ENCODE measurements at places on chromosomes 5 and 9. TPM values are rescaled to one million over a fixed set of nuclear protein-coding genes. Genes with fewer than 3 reads are reported as not detected.

DNA sequence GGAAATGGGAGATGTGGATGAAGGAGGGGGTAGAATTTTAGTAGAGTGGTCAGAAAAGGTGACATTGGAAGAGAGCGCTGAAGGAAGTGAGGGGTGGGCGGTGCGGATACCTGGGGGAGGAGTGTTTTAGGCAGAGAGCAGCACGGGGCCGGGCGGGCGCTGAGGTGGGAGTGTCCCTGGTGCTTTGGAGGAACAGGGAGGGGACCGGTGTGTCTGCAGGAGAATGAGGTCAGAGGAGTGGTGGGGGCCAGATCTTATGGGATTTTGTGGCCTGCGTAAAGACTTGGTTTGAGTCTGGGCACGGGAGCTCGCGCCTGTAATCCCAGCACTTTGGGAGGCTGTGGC, 5.8 kb upstream of the PSD2 start:
- DNase-seq, result no peak

NR5A1 gene
- total RNA-seq, result not detected

OR2S2 gene
- not detected for total RNA-seq

TICAM2 gene
- 2.2 TPM for total RNA-seq

CCDC187 gene
- 0.10 TPM for total RNA-seq

GRCh38 chr9:127589955-127590370, 22.1 kb upstream of the STXBP1 start:
- DNase-seq, result peak; percentile 73

DNA sequence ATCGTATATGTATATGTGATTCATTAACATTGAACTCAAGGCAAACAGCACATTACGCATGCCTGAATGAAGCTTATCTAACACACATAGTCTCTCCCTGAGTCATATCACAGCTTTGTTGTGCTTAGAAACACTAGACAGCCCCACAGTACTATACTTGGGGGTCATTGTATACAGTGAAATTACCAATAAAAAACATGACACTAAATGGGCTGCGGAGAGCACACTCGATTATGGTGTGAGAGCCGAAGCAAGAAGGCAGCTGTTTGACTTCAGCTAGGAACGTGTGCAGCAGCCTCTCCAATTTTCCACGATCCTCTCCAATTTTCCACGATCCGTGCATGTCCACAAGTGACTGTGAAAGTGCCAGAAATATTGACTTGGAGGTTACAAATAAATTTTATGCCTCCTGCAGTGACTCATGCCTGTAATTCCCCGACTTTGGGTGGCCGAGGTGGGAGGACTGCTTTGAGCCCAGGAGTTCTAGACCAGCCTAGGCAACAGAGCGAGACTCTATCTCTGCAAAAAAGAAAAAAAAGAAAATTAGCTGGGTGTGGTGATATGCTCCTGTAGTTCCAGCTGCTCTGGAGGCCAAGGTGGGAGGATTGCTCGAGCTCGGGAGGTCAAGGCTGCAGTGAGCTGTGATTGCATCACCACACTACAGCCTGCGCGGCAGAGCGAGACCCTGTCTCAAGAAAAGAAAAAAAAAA, 102.4 kb downstream of the DAPK1 start:
- peak; percentile 78 for DNase-seq

DNA sequence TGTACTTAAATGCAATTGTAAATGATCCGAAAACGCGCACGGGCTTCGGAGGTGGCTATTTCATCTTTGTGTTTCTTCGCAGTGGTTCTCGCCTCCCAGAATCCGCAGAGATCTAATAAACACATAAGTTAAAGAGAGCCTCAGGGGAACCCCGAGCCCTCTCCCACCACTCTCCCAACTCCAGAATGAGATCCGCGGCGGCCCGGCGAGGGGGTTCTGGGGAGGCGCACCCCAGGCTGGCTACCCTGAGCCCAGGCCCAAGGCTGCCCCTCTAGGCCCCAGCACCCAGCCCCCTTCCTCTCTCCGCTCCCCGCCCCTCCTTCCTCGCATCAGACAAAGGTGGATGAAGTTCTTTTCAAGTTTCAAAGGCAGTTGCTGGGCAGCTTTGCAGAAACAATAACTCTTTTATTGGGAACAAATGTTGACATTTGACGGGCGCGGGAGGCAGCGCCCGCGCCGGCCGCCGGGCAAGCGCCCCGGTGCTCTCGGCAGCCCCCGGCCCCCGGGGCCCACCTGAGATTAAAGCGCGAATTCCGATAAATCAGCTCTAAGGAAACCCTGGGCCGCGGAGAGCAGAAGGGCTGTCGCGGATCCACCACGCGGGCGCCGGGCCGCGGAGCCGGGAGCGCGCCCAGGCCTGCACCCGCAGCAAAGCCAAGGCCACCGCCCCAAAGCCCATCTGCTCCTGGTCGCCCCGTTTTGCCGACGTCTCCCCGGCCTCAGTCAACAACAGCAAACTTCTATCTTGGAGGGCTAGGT, 8.4 kb downstream of the IRX2 start:
- DNase-seq, result no peak

DNA sequence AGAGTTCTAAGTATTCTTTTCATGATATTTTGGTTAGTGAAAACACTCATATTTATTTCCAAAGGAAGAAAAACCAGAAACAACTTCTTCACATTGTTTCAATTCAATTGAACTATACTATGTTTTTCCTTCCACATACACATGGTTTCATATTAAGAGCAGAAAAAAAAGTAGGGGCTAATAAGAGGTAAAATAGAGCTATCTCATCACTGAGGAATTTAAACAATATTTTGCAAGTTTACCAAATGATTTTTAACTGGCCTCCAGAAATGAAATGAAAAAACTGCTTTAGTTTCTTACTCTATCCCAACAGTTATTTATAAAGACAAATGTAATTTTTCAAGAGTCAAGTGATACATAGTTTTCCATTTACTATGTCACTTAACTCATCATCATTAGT, 233.5 kb downstream of the RFX3 start:
- no peak for DNase-seq

UBE2D2 gene
- total RNA-seq, result 69.8 TPM

GRCh38 chr5:56549096-56549886, 266.1 kb upstream of the MAP3K1 start:
- no peak for DNase-seq

- no peak for DNase-seq
Observed at GRCh38 chr5:145811834-145812625, 23.1 kb downstream of the PRELID2 start.

Measured in skin of body (tissue), 3 donors.